Cortex of kidney (tissue), 1 donor: ENCODE measurements at places on chromosomes 13 and 19.

GRCh38 chr13:31545616-31546015, 193.7 kb upstream of the RXFP2 start:
- no peak for DNase-seq

DNA sequence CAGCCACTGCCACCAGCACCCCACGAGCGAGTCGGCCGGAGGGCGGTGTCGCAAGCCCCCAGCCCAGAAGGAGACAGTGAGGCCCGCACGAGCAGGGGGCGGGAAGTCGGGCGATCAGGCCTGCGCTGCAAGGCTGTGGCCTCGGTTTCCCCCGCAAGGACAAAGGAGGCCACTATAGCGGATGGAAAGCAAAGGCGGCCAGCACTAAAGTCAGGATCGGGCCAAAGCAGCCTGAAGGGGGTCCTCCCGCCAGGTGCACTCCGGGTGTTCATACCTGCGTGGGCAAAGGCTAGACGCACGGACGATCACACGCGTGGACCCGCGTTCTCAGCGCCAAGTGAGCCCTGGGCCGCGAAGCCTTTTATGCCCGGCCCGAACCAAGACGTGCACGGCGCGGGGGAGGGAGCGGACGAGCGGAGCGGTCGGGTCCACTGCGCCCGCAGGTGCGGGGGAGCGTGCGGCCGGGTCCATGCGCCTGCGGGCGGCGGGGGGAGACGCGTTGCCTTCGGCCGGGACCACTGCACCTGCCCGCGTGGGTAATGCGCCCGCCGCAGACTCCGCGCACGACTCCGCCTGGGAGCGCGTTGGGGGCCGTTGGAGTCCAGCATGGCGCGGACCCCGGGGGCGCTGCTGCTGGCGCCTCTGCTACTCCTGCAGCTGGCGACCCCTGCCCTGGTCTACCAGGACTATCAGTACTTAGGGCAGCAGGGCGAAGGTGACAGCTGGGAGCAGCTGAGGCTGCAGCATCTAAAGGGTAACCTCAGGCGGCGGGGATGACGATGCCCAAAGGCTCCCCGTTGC, at the start of the genes PRDX2 and THSD8:
Gene PRDX2 (minus strand): TSS at position 335 of the 801 bp plus-strand sequence. CDS start 539 bp downstream, outside the sequence.
Gene THSD8 (plus strand): TSS at position 604 of the 801 bp plus-strand sequence. CDS start 3 bp downstream, at position 607.
- no peak for DNase-seq

DNA sequence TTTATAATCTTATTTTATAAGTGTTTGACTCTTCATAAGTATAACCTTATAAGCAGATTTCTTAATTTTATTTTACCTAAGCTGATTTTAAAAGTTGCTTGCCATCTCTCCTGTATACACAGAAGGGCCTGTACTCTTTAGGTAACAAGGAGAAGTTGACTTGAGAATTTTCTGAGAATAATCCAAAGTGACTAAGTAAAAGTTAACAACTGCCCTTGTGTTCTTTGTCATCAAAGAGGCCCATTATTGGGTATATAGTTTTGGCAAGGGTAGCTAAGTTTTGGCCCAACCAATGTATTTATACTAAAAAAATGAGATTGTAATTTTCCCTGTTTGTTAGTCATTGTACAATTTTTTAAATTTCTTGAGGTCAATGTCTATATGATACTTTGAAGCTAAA, 3.2 kb downstream of the LCP1 start:
- no peak for DNase-seq

DNA sequence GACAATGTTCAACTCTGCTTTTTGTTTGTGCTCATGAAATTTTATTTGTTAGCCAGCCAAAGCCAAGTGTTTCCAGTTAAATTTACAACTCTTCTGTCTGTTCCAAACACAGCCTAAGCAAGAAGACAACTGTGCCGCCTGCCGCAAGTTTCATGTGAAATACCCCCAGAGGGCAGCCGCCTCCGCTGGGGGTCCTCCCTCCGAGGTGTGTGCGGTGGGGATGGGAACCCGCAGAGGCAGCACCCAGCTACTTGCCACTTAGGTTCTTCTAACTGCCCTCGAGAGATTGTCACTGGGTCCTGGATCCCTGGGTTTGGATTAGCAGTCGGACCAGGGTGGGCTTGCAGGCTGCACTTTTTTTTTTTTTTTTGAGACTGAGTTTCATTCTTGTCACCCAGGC, 28.5 kb downstream of the ATP11A start:
- DNase-seq: no peak

DNA sequence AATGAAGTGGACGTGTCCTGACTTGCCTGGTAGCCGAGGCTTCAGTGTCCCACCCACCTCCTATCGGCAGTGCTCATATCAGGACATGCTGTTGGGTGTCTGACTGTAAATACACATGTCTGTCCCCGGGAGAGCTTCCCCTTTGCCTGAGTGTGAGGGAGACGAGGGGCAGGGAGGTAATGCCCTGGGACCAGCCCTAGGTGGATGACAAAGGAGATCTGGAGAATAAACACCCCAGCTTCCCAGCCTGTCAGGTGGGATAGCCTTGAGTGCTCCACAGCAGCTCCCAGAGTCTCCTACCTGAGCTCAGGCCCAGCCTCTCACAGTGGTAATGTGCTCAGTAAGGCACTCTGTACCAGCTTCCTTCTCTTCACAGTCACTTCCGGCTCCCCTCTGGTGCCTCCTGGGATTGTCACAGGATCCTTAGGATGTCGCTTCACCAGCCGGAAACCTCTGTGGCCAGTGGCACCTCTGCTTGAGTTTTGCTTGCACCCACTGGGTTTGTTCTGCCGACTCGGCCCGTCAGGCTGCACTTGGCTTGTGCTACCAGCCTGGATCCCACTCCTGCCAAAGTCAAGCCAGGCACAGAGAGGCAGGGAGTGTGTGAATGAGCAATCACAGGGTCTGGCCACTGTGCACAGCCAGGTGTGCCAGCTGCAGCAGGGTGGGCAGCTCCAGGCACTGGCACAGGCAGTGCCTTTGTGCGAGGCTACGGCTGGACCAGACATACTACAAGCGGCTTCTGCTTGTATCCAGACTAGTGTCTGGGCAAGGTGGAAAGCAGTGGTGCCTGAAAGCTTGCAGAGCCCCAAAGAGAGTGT, 54.4 kb upstream of the RGCC start:
- DNase-seq: no peak

DNA sequence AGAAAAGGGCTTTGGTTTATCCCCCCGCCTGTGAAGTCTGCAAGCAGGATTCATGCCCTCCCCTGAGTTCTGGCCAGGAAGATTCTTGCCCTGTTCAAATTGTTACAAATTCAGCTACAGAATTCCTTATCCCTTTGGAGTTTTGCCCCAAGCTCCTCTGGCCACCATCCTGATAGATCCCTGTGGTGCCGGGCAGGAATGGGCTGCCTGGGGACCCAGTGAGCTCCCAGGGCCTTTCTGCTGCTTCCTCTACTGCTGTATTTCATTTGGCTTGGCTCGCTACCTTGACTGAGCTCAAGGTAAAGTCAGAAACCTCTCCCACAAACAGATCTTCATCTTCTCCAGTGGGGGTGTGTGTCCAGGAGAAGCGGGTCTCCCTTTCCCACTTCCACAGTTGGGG, 194.6 kb upstream of the NBEA start:
- no peak for DNase-seq

DNA sequence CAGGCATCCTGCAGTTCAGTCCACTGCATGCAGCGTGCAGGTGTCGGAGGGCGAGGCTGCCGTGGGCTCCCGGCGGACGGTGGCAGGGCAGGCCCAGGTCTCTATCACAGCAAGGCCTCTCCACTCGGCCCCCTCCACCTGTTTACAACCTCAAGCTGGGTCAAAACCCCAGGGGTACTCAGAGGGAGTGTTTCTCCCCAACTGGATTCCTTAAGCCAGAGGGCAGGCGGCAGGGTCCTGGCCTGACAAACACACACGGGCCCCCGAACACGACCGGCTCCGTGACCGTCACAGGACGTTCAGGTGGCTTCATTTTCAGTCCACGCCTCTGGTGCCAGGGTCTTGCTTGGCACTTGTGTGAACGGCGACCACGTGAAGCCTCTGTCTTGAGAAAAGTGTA, 23.5 kb downstream of the RASA3 start:
- DNase-seq: no peak

DNA sequence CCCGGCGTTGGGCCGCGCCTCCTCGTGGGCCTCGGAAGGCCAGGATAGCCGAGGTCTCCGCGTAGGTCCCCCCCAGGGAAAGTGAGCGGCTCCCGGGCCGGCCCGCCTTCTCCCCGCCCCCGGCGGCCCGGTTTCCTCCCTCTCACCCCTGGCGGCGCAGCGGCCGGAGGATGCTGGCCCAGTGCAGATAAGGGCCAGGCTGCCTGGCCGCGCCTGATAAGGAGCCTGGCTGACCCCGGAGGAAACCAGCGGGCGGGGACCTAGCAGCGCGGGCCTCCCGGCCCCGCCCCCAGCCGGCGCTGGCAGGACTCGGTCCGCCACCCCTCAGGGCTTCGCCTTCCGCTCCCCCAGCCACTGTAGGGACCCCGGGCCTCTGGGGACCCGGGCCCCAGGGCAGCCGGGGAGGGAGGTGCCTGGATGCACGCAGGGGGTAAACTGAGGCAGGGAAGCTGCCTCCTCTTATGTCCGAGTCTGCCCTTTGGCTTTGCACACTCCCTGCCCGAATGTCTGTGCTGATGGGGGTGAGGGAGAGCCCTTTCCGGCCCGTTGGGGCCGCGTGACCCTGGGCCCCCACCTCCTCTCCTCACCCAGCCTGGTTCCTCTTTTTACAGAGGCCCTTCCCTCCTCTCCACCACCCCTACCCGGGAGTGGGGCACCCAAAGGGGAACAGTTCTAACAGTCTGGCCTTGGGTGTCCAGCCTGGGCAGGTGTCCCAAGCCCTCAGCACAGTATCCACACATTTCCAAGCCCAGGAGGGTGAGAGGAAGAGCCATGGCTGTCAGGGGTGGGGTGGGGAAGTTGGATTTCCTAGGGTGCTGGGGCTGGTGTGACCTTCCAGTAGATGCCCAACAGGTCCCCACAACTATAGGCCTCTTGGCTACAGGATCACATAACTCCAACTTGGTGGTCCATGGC, at the start of gene LYL1:
Gene LYL1 (minus strand): TSS at position 193 of the 915 bp plus-strand sequence. CDS start 1,687 bp downstream, outside the sequence.
- no peak for DNase-seq

DNA sequence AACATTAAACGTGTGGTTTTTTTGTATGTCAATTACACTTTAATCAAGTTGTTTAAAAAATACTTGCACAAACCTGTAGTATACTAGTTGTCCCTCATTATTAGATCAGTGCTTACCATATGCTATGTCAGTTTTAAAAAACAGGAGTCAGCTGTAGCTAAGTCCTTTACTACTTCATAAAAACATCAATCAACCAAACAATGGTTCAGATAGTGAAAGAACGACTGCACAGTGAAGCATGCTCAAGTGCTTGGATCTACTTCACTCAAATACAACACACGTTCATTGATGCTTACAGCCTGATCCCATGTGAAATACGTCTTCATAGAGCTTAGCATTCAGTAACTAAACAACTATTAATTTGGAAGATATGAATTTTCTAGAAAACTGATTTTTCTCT, 225.0 kb downstream of the FGF14 start:
- DNase-seq: no peak
